Endothelial cell of umbilical vein (primary cell): ENCODE measurements at places on chromosomes 2 and 18. TPM values are rescaled to one million over a fixed set of nuclear protein-coding genes. Genes with fewer than 3 reads are reported as not detected.

TUBA3E gene
- total RNA-seq, result not detected in 2 replicates

CFC1 gene
- total RNA-seq, result not detected in 2 replicates

ASXL3 gene
- total RNA-seq, result 0.27 and 1.7 TPM in 2 replicates

G6PC2 gene
- not detected in 2 replicates for total RNA-seq

DNA sequence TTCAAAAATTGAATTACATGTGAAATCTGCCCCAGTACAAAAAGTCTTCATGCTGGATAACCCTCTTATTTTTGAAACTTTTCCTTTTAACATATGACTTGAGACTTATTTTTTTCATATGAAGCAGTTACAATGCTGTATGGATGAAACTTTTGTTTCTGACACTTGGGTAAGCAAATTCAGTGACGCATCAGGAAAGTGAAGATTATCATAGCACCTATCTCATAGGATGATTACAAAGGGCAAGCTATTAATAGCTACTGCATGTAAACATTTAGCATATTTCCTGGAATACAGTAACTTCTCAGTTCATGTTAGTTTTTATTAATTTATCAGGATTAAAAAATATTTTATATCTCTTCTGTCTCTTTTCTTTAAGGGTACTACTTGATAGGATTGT is 1109.2 kb downstream of the LRP1B start:
- H3K4me3 ChIP-seq, result no peak overlapping the region
- peak; percentile 49 for DNase-seq
- no peaks in the 10 kb centered on the region for H3K27me3 ChIP-seq
- H3K27ac ChIP-seq, result peak overlapping the region; percentile 90
- no peaks in the 10 kb centered on the region for H3K36me3 ChIP-seq

DNA sequence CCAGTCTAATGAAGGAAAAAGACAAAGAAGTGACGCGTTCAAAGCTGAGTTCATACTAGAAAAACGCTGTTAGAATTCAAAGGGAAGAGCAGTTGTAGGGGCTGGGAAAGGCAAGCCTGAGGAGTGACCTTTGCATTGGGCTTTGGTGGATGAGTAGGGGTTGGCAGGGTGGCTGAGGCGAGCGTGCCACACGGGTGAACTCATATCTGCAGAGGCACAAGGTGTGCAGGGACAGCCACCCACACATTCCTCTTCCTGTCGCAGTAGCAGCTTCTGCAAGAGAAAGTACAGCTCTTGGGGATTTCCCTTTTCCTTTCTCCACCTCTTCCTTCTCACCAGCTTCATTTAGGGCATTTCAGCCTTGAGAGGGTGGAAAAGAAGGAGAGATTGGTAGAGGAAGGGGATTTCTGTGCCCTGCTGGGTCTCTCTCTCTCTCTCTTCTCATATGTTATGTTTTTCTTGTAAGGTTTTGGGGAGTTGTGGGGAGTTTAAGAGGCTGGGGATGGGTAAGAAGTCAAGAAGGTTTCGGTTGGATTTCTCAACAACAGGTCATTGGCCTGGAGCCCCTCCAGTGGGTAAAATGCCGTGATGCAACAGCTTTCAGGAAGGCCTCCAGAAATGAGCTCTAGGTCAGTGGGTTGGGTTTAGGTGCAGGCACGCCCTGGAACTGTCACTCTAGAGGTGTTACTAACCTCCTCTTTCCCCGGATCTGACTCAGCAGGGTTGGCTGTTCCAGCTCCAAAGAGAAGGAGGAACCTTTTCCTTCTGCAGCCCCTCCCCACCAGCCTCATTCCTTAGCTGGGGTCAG is 40.1 kb downstream of the ODC1 start:
- no peaks in the 10 kb centered on the region for H3K36me3 ChIP-seq
- peaks cover 53% of the 10 kb centered on the region for H3K4me1 ChIP-seq
- peak; percentile 43 for DNase-seq
- H3K27me3 ChIP-seq, result no peaks in the 10 kb centered on the region
- H3K4me3 ChIP-seq, result no peak overlapping the region
- H3K27ac ChIP-seq, result peak overlapping the region; percentile 74

DNA sequence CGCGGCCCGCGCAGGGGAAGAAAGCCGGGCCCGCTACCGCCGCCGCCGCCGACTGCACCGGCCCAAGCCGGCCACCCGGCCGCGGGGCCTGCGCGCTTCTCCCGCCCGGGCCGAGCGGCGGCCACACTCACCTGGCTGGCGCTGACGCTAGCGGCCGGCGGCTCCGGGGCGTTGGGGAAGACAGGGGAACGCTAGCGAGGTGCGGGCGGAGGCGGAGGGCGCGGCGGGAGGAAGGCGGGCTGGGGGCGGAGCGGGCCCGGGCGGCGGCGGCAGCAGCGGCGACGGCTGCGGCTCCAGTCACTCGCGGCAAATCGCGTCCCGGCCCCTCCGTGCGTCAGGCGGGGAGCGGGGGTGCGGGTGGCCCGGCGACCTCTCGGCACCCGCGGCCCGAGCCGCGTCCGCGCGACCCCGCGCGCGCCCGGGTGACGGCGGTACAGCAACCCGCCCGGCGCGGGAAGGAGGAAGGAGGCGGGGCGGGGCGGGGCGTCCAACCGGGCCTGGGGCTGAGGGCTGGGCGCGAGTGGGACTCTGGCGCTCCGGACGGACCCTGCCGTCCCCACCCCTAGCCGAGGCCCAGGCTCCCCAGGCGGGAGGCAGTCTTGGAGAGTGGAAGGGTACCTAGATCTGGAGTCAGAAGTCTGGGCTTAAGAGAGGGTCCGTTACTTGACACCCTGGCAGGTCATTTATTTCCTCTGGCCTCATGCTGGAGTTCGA is at the start of gene SESTD1:
Gene SESTD1, minus strand, starts transcription at position 465 of the 714 bp plus-strand sequence. CDS start 72,991 bp downstream, outside the sequence.
- peaks cover 22% of the 10 kb centered on the region for H3K4me1 ChIP-seq
- peak within 1 kb of the TSS; percentile 31 for H3K27ac ChIP-seq
- H3K36me3 ChIP-seq, result no peaks in the 10 kb centered on the region
- H3K27me3 ChIP-seq, result no peaks in the 10 kb centered on the region
- peak; percentile 56 for DNase-seq

- DNase-seq, result no peak
- no peaks in the 10 kb centered on the region for H3K4me1 ChIP-seq
- no peak overlapping the region for H3K4me3 ChIP-seq
These were observed 76.6 kb upstream of the GPC1 start for GRCh38 chr2:240358821-240359397.

DNA sequence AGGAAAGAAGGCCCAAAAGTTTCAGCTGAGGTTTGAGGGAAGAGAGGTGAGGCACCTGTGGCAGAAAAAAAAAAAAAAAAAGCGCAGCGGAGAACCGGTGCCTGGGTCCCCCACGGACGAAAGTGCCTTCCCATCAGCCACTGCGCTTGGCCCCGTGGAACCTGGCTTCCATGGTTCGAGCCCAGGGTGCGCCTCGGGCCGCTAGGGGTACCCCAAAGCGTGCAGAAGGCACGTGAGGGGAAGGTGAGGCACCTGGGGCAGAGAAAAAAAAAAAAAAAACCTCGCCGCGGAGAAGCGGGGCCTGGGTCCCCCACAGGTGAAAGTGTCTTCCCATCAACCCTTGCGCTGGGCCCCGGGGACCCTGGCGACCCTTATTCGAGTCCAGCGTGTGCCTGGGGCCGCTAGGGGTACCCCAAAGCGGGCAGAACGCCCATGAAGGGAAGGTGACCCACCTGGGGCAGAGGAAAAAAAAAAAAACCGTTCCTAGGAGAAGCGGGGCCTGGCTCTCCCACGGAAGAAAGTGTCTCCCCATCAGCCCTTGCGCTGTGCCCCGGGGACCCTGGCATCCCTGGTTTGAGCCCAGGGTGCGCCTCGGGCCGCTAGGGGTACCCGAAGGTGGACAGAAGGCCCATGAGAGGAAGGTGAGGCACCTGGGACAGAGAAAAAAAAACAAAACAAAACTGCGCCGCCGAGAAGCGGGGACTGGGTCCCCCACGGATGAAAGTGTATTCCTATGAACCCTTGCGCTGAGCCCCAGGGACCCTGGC is 228.6 kb downstream of the CCDC74A start:
- DNase-seq, result no peak
- H3K27me3 ChIP-seq, result no peaks in the 10 kb centered on the region
- H3K4me3 ChIP-seq, result no peak overlapping the region
- H3K4me1 ChIP-seq, result no peaks in the 10 kb centered on the region
- no peaks in the 10 kb centered on the region for H3K36me3 ChIP-seq
- H3K27ac ChIP-seq, result no peak overlapping the region
